Suppressor macrophage treated with lipopolysaccharide for 1 hour (primary cell): ENCODE measurements at places on chromosomes 13 and 19.

DNA sequence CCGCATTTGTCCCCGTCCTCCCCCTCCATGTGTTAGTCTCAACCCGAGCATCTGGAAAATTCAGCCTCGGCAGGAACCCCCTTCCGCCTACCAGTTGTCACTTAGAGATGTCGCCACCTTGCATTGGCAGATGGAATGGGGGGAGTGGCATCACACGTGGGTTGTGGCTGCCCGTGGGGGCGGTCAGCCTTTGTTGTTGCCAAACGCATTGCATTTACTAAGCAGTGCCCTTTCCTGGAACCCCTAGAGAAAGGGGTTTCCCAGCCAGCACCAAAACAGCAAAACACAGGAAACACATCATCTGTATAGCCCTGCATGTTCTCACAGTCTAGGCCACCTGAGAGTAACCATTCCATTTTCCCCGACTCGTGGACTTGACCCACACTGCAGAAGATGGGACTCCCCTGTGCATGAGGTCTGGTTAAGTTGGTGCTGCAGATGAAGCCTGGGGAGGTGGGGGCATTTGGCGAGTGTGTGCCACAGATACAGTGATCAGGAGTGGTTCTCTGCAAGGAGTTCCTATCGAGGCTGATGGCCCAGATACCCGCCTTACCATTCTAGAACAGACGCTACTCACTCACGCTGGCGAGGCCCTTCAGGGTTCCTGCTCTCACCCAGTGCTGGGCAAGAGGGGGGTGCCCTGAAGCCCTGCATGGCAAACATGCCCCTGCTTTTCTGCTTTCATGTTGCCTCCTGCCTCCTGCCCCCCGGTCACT, 38.3 kb downstream of the TMED1 start:
- DNase-seq, result peak; percentile 57

GRCh38 chr13:104281910-104282309, 1215.7 kb upstream of the SLC10A2 start:
- DNase-seq, result no peak

GRCh38 chr13:80265348-80265747, 75.6 kb downstream of the SPRY2 start:
- DNase-seq, result peak; percentile 7

GRCh38 chr13:20116213-20116612, 44.6 kb downstream of the GJA3 start:
- DNase-seq, result no peak

GRCh38 chr13:39729156-39729555, 73.7 kb downstream of the COG6 start:
- no peak for DNase-seq

DNA sequence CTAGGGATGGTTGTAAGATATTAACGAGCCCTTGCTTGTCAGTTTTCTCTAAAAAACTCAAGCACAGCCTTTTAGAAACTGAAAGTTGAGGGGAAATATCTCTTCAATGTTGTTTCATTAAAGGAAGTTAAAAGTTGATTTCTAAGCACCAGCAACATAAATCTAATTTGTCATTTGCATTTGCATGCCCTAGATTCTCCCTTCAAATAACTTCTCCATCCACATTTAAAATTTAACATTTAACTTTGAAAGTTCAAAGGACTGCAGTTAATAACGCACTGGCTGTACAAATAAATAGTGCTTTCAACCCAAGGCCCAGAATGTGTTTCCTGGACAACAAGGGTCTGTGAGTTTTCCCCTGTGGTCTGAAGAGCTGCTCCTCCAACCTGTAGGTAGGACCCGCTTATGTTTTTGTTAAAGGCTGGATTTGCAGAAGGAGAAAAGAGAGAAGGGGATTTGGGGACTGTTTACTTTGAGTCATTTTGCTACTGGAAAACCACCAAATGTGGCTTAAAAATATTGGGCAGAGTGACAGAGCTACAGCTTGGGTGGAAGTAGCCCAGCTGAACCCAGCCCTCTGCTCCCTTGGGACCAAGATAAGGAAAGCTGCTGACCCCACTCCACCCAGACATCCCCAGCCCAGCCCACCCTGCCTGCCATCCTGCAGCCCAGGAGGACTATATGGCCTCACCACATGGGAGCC, 39.8 kb downstream of the TNFRSF19 start:
- peak; percentile 38 for DNase-seq

DNA sequence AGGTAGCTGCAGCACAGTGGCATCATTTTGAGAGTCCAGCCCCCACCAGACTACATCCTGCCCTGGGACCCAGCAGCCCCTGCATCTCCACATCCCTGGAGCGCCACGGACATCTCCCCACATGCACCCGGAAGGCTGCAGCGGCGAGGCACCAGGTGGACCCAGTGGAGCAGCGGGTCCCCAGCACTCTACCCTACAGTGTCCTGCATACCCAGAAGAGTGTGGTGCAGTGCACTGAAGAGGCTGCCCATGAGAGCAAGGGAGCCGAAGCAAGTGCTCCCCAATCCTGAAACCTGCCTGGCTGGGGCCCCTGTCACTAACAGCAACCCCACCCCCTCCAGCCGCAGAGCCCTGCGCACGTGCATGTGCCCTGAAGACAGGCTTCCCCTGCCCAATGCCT, 21.3 kb upstream of the SLC7A9 start:
- DNase-seq, result no peak

- DNase-seq, result no peak
These were observed 21.6 kb upstream of the NAA16 start for GRCh38 chr13:41289463-41289881.

DNA sequence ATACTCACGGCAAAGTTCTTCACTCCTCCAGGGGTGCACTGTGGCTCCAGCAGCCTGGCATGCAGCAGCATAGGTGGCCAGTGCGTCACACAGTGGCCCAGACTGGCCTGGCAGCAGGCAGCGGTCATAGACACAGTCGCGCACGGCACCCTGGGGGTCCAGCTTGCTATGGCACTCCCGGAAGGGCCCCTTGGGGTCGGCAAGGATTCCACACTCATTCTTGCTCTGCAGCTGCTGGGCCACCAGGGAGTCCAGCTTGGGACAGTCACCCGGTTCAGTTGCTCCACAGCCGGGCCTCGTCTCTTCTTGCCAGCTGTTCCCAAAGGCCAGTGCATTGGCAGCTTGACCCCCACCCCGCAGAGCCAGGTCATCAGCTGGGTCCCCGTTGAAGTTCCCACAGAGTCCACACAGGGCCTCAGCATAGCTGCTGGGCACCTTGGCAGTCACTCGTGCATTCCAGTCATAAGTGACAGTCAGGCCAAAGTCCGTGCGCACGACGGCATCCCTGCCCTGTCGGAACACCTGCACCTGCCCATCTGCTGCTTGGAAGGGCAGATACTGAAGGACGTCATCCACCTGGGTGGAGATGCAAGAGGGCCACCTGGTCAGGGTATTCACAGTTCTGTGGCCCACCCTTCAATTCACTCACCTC, 20.6 kb downstream of the FCGBP start:
- DNase-seq, result no peak

DNA sequence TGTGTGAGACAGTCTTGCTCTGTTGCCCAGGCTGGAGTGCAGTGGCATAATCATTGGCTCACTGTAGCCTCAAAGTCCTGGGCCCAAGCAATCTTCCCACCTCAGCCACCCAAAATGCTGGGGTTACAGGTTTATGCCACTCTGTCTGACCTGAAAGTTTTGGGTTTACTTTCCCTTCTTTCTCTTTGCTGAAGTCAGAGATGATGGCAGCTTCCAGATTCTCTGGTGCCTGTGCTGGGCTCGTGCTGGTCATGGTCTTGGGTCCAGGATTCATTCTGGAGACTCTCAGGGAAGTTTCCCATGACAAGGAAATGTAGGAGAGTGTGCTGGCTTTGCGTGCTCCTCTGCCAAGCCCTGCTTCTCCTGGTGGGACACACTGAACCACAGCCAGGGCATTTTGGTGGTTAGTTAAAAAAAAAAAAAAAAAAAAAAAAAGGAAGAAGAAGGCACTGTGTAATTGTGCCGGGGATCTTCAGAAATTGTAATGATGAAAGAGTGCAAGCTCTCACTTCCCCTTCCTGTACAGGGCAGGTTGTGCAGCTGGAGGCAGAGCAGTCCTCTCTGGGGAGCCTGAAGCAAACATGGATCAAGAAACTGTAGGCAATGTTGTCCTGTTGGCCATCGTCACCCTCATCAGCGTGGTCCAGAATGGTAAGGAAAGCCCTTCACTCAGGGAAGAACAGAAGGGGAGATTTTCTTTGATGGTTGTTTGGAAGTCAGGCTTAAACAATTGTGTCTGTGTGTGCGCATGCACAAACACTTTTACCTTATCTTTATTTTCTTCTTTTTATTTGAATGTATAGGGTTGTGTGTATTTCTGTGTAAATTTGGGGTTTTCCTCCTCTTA, at the start of gene ALOX5AP:
Gene ALOX5AP, plus strand, starts transcription at position 519 of the 847 bp plus-strand sequence. Its CDS starts 63 bp downstream, at position 582.
- peak; percentile 82 for DNase-seq

- DNase-seq, result peak; percentile 5
These were observed 58.6 kb upstream of the SPRY2 start for GRCh38 chr13:80399340-80400163.

DNA sequence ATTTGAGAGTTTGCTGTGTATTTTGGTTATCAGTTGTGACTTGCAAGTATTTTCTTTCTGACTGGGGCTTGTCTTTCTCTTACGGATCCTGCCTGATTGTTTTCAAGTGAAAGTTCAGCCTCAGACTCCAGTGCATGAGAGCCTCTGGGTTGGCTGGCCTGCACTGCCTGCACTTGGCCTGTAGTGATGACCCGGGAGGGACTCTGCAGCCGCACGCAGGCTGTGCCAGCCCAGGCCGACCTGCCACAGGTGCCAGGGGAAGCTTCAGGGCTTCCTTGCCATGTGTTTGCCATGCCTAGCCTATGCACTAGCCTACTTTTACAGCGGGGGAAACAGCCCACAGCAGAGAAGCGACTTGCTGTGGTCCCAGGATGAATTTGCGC, 77.0 kb downstream of the KDM4B start:
- DNase-seq, result no peak

DNA sequence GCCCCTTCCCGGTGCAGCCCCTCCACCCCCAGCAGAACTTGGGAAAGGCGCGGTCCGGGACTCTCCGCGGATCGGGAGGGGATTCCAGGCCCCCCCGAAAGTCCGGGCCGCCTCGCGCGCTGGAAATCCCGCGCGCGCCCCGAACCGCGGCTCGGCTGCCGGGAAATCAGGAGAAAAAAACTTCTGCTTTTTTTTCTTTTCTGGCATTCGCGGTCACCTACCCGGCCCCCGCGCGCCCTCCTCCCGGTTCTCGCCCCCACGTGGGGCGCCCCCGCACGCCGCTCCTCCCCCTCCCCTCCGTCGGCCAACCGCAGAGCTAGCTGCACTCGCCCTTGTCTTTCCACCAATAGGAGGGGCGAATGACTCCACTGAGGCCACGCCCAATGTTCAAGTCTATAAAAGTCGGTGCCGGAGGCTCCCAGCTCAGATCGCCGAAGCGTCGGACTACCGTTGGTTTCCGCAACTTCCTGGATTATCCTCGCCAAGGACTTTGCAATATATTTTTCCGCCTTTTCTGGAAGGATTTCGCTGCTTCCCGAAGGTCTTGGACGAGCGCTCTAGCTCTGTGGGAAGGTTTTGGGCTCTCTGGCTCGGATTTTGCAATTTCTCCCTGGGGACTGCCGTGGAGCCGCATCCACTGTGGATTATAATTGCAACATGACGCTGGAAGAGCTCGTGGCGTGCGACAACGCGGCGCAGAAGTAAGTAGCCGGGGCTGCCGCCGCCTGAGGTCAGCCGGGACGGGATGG, at the start of gene GADD45B:
Gene GADD45B, plus strand, starts transcription at position 426 of the 749 bp plus-strand sequence. Its CDS starts 232 bp downstream, at position 658.
- peak; percentile 99 for DNase-seq
